Upper lobe of right lung (tissue), 1 donor: ENCODE measurements at places on chromosomes 3 and 15. TPM values are rescaled to one million over a fixed set of nuclear protein-coding genes. Genes with fewer than 3 reads are reported as not detected.

PLSCR5 gene
- not detected for total RNA-seq

UCN2 gene
- not detected for total RNA-seq

DNA sequence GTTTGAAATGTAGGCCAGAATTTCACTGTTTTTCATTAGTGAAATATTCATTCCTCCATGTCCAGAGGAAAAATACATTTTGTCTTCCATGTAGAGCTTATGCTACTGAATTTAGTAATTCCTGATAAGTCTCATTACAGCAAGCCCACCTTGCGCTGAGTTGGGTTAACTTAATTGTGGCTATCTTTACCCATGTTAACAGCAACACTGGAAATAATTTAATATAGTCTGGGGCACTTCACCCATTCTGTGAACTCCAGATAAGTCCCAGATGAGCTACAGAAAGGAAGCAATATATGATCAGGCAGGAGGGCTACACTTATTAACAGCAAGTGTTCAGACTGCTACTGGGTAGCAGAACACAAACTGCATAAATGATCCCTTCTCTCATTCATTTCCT, 270.1 kb upstream of the CNTN4 start:
- H3K4me1 ChIP-seq, result no peaks in the 10 kb centered on the region
- H3K4me3 ChIP-seq, result no peak overlapping the region
- H3K27ac ChIP-seq, result no peak overlapping the region

DNA sequence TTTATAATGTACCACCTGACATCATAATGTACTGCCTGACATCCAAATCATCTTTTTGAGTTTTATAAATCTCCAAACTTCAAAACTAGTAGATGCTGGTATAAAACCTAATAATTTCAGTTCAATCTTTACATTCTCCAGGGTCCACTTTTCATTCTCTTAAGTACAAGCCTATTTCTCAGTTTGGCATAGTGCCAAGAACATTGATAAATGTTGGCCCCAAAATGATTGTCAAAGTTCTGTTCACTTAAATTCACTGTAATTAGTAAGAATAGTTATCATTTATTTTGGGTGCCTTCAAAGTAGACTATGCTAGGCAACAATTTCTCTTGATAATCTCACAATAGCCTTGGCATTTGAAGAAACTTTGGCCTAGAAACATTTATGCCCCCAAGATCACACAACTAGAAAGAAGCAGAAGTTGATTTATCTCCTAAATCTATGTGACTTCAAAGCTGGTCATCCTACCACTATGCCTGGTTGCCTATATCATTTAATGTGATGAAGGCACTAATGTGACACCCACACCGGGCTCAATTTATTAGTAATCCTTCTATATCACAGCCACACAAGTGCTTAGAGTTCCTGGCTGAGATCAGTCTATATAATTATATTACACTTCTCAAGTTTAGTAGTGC, 101.7 kb downstream of the ZNF609 start:
- no peak for DNase-seq
- H3K27me3 ChIP-seq, result no peaks in the 10 kb centered on the region
- peaks cover 3% of the 10 kb centered on the region for H3K36me3 ChIP-seq

- no peak overlapping the region for H3K27ac ChIP-seq
- no peaks in the 10 kb centered on the region for H3K4me1 ChIP-seq
- H3K36me3 ChIP-seq, result no peaks in the 10 kb centered on the region
- no peaks in the 10 kb centered on the region for H3K27me3 ChIP-seq
- no peak overlapping the region for H3K4me3 ChIP-seq
These were observed 18.5 kb downstream of the RAB6B start for GRCh38 chr3:133877221-133877620.
